ENCODE measurements at places on chromosomes 5 and 9.

- no peak for DNase-seq
These were observed 177.8 kb upstream of the STK32A start for GRCh38 chr5:147057051-147057450.

DNA sequence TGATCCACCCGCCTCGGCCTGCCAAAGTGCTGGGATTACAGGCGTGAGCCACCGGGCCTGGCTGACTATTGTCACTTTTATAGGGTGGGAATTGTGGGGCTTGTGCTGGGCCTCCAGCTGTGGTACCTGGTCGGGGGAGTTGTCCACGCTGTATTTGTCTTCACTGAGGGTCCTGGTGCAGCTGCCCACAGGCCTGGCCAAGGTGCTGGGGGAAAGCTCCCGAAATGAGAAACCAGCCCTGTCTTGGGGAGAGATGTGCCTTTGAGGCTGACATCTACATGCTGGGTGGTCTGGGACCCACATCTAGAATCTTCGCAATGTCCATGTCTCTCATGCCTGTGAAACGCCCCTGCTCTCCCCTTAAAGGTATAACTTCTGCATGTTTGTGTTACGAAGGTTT lies 2.6 kb downstream of the EXOC3 start:
- no peak for DNase-seq

- DNase-seq = no peak
These were observed 2.2 kb downstream of the FBXL7 start for GRCh38 chr5:15502208-15502607.

GRCh38 chr5:114903767-114904166 lies 265.9 kb downstream of the TRIM36 start:
- DNase-seq = no peak

DNA sequence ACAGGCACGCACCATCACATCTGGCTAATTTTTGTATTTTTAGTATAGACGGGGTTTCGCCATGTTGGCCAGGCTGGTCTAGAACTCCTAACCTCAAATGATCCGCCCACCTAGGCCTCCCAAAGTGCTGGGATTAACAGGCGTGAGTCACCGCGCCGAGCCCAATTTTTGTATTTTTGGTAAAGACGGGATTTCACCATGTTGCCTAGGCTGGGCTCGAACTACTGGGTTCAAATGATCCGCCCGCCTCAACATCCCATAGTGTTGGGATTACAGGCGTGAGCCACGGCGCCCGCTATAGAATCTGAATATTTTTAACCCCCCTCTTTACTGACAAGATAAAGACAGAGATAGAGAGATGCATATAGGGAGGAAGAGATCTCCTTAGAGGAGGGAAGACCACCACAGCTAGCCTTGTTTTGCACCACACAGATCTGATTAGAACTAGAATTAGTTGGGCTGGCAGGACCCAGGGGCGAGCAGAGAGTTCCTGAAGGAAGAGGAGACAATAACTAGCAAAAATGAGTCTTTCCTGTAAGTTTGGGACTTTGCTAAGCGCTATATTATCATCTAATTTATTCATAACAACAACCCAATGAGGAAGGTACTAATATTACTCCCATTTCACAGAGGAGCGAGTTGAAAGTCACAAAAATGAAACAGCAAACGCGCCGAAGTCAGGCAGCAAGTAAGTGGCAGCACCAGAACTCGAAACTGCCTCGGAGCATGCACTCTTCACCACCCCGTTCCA lies 1.5 kb upstream of the ANKHD1 start:
- DNase-seq = no peak

DNA sequence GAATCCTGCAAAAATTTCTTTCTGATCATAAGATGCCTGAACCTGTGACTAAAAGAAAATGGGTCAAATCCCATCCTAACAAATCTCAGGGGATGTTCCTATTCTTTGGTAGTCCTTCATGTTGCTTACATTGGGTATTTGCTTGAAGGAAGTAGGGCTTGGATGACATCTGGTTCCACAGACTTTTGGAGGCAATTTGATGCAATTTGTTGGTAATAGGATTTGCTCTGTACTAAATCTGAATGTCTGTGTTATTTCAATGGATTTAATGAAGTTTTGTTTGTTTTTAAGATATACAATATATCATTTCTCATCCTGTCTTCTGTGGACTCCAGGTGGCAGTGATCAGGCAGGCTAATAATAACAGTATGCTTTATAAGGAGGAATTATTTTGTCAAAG lies 457.9 kb downstream of the ZSWIM6 start:
- no peak for DNase-seq
